ENCODE measurements at places on chromosomes 1 and 21.
A peak's percentile ranks its signal among the peaks of the same experiment; 100 is the strongest.

GRCh38 chr1:3658231-3658615 lies 5.9 kb downstream of the TP73 start:
- DNase-seq = no peak

DNA sequence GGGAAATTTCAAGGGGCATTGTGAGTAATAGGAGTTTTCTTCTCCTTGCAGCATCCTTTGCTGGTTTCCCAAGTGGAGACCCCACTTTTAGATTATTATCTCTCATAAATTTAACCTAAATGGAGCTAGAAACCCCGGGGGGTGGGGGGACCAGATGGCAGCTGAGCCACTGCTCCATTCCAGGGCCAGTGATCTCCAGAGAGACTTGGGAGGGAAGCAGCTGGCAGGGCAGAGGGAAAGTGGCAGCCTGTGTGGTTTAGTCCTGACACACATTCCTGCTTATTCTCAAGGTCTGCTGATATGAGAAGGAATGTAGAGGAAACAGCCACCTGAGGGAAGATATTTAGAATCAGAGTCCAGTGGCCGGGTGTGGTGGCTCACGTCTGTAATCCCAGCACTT lies 16.3 kb downstream of the PCP4L1 start:
- no peak for DNase-seq

DNA sequence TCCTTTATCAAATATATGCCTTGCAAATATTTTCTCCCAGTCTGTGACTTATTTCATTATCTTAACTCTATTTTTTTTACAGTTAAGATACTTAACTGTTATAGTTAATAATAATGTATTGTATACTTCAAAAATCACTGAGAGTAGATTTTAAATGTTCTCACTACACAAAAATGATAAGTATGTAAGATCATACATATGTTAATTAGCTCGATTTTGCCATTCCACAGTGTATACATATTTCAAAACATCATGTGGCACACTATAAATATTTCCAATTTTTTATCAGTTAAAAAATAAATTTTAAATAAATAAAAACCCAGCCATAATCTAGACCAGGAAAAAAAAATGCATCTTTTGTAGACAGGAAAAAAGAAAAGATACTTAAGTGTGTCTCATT lies 27.2 kb downstream of the CTTNBP2NL start:
- no peak for DNase-seq

DNA sequence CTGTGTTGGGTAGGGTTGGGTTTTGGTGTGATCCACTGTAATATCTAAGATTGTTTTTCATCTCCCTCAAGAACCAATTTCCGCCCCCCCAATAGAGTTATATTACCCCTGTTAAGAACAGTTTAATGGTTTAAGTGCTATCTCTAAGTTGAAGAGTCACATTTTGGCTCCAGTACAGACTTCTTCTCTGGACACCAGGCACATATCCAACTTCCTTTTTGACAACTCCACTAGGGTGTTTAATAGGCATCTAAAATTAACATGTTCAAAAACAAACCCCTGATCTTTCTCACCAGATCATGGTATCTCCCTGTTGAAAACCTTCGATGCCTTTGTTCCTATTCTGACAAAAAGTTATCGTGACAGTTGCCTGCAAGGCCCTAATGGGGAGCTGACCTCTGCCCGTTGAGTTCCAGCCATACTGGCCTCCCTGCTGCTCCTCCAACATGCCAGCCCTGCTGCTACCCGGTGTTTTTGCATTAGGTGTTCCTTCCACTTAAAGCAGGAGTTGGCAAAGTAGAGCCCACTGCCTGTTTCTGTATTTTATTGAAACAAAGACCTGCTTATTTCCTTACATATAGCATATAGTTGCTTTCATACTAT lies 18.6 kb downstream of the USP24 start:
- no peak for DNase-seq

GRCh38 chr1:99600782-99601181 lies 45.1 kb upstream of the PALMD start:
- DNase-seq = no peak

DNA sequence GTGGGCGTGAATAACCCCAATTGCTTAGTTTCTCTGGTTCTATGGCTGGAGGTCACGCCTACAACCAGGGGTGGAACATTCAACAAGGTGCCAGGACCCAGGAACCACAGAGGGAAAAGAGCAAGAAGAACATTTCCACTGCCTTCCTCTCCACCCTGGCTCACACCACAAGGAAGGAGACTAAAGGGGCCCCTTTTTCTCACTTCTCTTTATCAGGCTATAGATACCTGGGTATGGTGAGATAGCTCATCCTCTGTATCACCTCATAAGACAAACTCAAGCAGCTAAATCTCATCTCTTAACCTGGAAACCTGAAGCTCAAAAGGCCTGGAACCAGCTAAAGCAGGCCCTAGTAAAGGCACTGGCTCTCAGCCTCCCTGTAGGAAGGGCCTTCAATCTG lies 438.8 kb upstream of the OLFM3 start:
- DNase-seq = no peak

- DNase-seq = no peak
Measured at GRCh38 chr1:115237507-115237906, 100.5 kb downstream of the NGF start.

- no peak for DNase-seq
Measured at GRCh38 chr1:192118881-192119405, 39.3 kb upstream of the RGS18 start.

- no peak for DNase-seq
Measured at GRCh38 chr1:85862456-85862855, 154.2 kb upstream of the ZNHIT6 start.

GRCh38 chr1:214349781-214350180 lies 68.8 kb downstream of the SMYD2 start:
- no peak for DNase-seq

DNA sequence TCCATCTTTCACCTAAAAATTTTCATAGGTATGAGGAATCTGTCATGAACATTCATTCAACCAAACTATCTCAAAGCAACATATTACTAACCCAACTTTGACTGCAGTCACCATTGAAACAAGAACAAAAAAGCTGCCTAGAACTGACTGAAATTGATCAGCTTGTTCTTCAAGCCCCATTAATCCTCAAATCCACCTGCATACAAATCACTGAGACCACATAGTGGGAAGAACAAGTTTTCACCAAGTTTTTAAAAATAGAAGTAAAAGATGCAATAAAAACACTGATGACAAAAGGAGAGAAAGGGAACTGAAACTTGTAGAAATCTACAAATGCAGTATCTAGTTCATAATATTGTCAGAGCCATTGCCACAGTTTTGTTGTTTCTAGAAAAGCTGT lies 6.1 kb downstream of the SORT1 start:
- DNase-seq = no peak

DNA sequence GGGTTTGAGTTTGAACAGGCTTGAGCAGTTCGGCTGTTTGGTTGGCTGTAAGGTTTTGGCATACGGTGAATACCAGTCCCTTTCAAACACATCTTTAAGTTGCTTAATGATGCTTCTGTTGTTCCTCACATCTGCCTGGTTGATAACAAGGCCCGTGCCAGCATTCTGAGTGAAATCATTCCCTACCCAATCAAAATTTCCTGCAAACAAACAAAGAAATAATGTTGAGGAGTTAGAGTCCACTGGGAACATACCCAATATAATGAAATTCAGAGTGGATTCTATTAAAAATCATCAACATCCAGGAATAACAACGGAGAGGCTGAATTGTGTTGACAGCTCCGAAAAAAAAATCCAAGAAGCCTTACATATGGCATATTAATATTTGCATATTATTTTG lies 91.0 kb upstream of the MAP1LC3C start:
- no peak for DNase-seq

GRCh38 chr21:39003982-39004633 lies 179.1 kb downstream of the PSMG1 start:
- DNase-seq = no peak

DNA sequence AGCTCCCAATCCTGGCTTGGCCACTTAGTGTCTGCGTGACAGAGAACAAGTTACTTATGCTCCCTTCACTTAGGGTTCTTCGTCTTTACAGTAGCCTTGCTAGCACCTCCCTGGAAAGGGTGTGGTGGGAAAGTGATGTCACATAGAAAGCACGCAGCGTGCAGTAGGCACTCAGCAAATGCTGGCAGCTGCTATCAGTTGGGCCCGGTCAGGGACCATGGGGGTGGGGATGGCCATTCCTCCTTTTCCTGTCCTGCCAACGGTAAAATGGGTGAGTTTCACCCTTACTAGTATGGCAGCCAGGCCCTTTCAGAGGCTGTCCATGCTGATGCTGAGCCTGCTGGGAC lies 6.2 kb upstream of the KCNA10 start:
- no peak for DNase-seq

DNA sequence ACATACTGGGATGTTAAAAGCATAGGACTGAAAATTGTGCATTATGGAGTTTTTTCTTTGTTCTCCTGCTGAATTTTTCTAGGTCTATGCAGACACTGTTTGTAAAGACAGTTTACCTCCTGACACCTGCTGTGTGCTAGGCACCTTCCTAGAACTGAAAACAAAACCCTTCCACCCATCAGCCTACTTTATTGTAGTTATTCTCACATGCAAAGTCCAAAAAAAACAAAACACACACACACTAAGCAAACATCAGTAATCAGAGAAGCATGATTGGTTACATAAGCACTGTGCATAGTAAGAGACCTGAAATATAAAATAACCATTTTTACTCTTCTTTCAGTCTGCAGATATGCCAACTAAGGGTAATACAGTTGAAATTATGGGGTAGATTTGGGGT lies 195.1 kb downstream of the CRB1 start:
- no peak for DNase-seq

DNA sequence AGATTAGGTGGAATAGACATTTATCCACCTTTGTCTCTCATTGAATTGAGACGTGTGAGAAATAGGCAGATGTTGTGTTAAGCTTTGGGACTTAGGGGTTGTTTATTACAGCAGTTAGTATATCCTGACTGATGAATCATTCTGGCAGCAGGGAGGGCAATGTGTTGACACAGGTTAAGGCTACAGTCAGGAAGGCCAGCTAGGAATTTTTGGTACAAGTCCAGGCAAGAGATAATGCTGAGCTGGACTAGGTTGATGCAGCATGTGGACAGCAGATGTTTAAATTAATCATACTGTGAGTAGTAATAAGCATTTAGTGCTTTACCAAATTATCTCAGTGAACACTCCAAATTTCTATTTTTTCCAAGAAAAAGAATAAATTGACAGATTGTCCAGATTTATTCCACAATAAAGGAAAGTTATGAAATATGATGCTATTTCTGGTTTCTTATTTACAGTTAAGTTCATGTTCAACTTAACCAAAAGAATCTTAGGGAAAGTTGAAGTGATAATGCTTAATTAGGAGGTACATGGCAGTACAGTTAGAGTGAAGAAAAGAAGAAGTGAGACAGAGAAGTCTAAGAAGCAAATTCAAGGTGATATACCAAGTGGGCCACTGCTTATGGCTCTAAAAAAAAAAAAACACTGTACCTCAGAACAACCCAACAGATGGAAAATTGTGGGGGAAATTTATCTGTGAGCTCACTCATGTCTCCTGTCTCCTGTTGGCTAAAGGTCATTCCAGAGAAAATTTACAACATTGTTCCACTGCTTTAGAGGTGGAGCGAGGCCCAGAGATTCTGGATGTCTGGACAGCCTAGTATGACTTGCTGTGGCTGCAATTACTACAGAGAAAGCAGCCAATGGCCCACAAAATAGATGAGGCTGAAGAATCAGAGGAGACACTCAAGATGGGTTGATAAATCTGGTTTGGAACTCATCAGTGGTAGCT lies 102.7 kb upstream of the C21orf91 start:
- no peak for DNase-seq

- no peak for DNase-seq
Measured at GRCh38 chr1:25668931-25669573, 52.5 kb downstream of the MAN1C1 start.

- DNase-seq = no peak
Measured at GRCh38 chr1:214377886-214378285, 96.9 kb downstream of the SMYD2 start.

DNA sequence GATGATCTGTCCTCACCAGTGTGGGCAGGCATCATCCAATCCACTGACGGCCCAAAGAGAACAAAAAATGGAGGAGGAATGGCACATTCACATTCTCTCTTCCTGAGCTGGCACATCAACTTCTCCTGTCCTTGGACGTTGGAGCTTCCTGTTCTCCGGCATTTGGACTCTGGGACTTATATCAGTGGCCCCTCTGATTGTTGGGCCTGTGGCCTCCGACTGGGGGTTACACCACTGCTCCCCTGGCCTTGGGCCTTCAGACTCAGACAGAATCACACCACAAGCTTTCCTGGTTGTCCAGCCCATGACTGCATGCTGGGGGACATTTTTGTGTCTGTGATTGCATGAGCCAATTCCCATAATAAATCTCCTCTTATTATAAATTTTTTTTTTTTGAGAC lies 20.1 kb downstream of the IFNLR1 start:
- DNase-seq = no peak

DNA sequence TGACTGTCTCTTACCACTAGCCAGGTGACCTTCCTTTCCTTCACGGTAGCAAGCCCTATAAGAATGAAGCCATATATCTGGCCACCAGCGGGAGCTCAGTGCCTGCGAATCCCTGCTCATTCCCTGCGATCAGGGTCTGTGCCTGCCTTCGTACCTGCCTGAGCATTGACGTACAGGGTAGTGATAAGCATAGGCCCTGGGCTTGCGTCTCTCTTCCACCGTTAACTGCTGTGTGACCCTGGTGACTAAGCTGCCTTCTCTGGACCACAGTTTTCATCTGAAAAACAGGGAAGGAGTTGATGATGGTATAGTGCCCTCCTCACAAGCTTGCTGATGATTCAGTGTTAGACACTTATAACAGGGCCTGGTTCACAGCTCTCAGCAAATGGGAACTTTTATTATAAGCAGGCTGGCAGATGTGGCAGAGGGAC lies 4.1 kb downstream of the ZC3H12A start:
- peak; percentile 55 for DNase-seq

Data from stimulated activated naive CD4-positive, alpha-beta T cell treated with Interleukin-2 at 50 U/mL for 16 hours (primary cell).